ENCODE measurements at places on chromosomes 4 and X.

DNA sequence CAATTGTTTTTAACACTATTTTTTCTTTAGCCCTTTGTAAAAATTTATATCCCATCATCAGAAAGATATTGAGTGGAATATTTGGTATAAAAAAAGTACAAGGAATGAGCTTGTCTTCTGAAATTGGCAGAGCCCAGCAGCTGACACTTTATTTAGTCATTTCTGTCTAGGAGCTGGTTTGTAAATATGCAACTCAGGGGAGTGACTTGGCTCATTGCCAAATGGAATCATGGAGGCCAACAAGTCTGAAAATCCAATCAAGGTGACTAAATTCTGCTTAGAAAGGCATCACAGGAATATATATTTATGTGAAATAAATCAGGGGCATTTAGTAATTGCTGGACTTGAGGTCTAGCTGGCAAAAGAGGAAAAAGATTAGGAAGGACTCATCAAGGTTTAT lies 74.4 kb downstream of the OTC start:
- no peak for DNase-seq

DNA sequence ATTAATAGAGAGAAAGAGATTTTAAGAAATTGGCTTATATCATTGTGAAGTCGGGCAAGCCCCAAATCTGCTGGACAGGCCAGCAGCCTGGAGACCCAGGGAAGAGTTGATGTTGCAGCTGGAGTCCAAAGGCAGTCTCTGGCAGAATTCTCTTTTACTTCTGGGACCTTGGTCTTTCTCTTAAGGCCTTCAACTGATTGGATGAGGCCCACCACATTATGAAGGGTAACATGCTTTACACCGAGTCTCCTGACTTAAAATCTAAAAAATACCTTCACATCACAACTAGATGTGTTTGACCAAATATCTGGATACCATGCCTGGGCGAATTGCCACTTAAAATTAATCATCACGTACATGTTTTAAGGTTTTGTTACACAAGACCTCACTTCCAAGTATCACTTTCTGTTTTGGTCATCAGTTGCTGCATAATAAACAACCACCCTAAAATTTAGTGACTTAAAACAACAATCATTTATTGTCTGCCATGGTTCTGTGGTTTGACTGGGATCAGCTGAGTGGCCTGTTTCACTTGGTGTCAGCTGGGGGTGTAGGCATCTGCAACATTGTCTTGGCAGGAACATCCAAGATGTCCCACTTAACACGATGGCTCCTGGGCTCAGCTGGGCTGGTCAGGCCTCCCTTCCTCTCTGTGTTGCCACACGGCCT lies 3.4 kb downstream of the CD38 start:
- DNase-seq: no peak

DNA sequence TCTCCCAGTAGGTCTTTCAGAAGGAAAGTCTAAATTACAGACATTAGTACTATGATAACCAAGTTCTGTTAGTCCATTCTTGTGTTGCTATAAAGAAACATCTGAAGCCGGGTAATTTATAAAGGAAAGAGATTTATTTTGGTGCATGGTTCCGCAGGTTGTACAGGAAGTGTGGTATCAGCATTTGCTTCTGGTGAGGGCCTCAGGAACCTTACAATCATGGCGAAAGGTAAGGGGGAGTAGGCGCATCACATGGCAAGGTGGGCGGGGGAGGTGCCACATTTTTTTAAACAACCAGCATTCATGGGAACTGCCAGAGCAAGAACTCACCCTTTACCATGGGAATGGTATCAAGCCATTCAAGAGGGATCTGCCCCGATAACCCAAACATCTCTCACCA lies 26.2 kb upstream of the USP46 start:
- DNase-seq: no peak

DNA sequence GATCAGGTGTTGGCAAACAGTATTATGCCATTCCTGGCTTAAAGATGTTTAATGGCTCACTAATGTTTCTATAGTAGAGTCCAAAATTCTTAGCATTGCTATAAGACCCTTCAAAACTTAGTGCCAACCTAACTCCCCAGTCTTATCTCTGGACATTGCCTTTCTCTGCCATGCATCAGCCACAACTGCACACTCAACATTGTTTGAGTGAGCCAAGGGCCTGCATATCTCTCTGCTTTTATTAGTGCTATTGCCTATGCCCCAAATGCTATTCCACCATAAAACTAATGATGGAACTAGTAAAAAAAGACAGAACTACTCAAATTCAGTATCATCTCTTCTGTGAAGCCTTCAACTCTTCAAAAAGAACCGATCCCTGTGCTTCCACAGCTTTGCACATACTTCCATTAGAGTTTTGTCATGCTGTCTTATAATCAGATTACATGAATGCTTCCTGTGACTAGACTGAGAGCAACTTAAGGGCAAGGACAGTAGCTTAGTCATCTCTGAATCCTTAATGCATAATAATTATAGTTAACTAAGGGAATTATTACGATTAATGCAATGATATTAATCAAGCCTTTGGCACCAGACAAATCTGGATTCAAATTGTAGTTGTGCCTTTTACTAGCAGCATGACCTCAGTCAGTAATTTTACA lies 53.7 kb downstream of the CHM start:
- DNase-seq: no peak

GRCh38 chr4:122073615-122074014 lies 78.5 kb upstream of the BLTP1 start:
- no peak for DNase-seq

DNA sequence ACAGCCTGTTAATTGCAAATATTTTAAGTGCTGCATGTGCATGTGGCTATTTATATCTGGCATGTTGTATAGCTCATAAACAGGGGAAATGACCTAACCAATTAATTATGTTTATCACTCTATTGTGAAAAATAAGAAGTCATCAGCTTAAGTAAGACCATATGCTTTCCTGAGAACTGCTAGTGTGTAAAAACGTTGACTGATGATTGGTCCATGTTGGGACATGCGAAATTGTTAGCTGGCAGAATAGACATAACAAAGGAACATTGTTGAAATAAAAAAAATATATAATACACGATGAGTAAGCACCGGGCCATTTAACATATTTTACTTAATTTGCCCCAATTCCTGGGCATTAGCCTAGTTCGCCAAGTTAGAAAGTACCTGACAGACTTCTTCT lies 207.5 kb downstream of the ANK2 start:
- no peak for DNase-seq

DNA sequence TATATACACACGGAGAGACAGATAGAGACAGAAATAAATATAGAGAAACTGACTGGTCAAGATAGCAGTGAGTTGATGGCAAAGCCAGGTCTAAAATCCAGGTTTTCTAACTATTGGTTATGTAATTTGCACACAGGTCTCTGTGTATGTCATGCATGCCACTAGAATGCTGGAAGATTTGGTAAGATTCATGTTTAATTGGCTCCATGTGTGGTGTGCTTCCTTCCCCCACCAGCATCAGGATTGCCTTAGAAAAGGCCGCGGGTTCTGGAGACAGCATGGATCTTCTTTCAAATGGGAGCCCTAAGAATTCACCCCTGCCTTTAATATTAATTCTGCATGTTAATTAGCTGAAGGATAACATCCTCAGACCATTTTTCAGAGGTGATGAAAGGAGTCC lies 31.3 kb downstream of the HAND2 start:
- no peak for DNase-seq

DNA sequence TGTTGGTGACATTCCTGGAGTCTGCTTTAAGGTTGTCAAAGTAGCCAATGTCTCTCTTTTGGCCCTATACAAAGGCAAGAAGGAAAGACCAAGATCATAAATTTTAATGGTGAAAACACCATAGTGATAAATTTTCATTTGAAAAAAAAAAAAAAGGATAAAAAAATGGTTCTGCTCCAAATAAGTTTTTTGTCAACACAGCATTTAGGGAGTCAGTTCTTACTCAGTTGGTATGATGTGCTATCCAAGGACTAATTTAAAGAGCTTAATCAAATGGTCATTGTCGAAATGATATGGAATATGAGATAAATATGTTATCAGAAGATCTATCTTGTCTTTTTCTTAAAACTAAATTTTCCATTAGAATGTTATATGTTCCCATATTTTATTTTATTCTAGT lies 83.9 kb downstream of the PCDH18 start:
- no peak for DNase-seq

DNA sequence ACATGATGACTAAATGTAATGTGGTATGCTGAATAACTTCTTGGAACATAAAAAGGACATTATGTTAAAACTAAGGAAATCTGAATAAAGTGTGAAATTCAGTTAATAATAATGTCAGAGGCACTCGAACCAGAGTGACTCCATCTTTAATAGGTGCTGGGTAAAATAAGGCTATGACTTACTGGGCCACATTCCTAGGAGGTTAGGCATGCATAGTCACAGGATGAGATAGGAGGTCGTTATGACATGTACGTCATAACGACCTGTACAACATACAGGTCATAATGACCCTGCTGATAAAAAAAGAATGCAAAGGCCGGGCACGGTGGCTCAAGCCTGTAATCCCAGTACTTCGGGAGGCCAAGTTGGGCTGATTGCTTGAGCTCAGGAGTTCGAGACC lies 28.9 kb upstream of the OPHN1 start:
- no peak for DNase-seq

GRCh38 chr4:71537551-71538065 lies 198.8 kb downstream of the SLC4A4 start:
- no peak for DNase-seq

GRCh38 chrX:18855919-18856644 lies 127.8 kb downstream of the PHKA2 start:
- DNase-seq: no peak

- DNase-seq: no peak
Observed at GRCh38 chr4:70364002-70364401, 3.4 kb downstream of the SMR3A start.

- no peak for DNase-seq
Observed at GRCh38 chr4:95048296-95048695, 290.5 kb downstream of the BMPR1B start.
